ENCODE measurements at places on chromosomes 5 and 9. TPM values are rescaled to one million over a fixed set of nuclear protein-coding genes. Genes with fewer than 3 reads are reported as not detected.

Gene OR1N1
- total RNA-seq, result not detected

Gene PDE6A
- total RNA-seq, result 0.08 TPM

Gene CD74
- total RNA-seq, result 0.09 TPM

Gene OLFML2A
- total RNA-seq, result 18.2 TPM

Gene FOXD4L6
- total RNA-seq, result not detected

Gene SPEF2
- total RNA-seq, result 1.9 TPM

Gene HTR4
- total RNA-seq, result not detected

Gene ATG10
- 8.1 TPM for total RNA-seq

Gene PCSK1
- 0.22 TPM for total RNA-seq

Gene DOK3
- 4.7 TPM for total RNA-seq

Gene AJM1
- total RNA-seq, result 4.0 TPM

Gene PPP3R2
- not detected for total RNA-seq

Gene RNF208
- total RNA-seq, result 1.8 TPM

Gene GABRA1
- not detected for total RNA-seq

Gene PCDHA5
- 0.47 TPM for total RNA-seq

Gene TMEFF1
- 1.1 TPM for total RNA-seq

Gene ZFP37
- 1.6 TPM for total RNA-seq

Gene FOXD4L3
- not detected for total RNA-seq

Gene PRRX2
- total RNA-seq, result 2.8 TPM

Gene OR1J2
- total RNA-seq, result not detected

Gene TMEM232
- 0.10 TPM for total RNA-seq

Gene GADD45G
- 0.33 TPM for total RNA-seq

Gene SUSD3
- 0.62 TPM for total RNA-seq

Gene FGF10
- total RNA-seq, result not detected

Gene OR13C9
- total RNA-seq, result not detected

Gene FRRS1L
- 0.37 TPM for total RNA-seq

Gene DAB2
- 10.6 TPM for total RNA-seq

Gene PHF24
- 0.26 TPM for total RNA-seq

Gene IFNA13
- total RNA-seq, result not detected

Gene SLC34A1
- not detected for total RNA-seq

Gene PCDHB8
- 0.42 TPM for total RNA-seq

Gene PTPN3
- total RNA-seq, result 16.1 TPM
